Fibroblast of lung (primary cell): ENCODE measurements at places on chromosomes 7 and 10.

DNA sequence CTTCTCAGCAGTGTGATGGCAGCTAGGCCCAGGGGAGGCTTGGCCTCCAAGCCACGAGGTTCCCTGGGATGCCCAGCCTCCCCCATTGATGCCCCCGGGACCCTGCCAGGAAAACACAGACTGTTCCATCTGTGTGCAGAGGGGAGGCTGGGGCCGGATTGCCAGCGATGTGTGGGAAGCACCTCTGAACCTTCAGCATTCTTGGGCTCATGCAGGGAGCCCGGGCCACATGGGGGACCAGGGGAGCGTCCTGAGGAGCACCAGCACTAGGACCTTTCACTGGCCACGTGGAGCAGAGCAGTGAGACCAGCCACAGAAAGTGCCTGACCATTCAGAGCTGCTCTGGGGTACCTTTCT, 2.6 kb downstream of the IMPDH1 start:
- no peaks in the 10 kb centered on the region for H3K27me3 ChIP-seq
- peaks cover 7% of the 10 kb centered on the region for H3K4me1 ChIP-seq
- no peak overlapping the region for H3K27ac ChIP-seq
- H3K36me3 ChIP-seq: peaks cover 2% of the 10 kb centered on the region
- H3K4me3 ChIP-seq: no peak overlapping the region
- no peak for DNase-seq

DNA sequence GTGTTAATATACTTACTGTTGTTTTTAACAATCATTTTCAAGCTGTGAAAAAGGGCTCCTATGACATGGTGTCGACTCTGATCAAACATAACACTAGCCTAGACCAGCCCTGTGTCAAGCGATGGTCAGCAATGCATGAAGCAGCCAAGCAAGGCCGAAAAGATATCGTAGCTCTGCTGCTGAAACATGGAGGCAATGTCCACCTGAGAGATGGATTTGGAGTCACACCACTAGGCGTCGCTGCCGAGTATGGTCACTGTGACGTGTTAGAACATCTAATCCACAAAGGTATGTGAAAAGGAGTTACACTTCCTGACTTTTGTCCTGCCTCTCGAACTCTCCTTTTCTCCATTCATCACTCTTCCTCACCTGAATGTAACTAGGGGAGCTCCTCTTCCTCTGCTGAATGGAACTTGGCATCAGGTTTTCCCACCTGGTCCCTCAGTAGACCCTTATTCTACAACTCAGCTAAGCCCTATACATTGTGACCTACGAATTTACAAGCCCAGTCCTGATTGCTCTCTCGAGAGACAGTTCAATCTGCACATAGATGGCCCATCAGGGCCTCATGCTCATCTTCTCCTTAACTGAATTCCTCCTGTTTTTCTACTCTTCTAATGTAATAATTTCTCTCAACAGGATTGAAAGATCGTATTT, 23.0 kb downstream of the ASB15 start:
- no peaks in the 10 kb centered on the region for H3K27me3 ChIP-seq

- H3K4me1 ChIP-seq: no peaks in the 10 kb centered on the region
- DNase-seq: peak; percentile 91
- no peaks in the 10 kb centered on the region for H3K36me3 ChIP-seq
- H3K4me3 ChIP-seq: no peak overlapping the region
These were observed 133.4 kb upstream of the CSTF2T start for GRCh38 chr10:51832652-51833383.

DNA sequence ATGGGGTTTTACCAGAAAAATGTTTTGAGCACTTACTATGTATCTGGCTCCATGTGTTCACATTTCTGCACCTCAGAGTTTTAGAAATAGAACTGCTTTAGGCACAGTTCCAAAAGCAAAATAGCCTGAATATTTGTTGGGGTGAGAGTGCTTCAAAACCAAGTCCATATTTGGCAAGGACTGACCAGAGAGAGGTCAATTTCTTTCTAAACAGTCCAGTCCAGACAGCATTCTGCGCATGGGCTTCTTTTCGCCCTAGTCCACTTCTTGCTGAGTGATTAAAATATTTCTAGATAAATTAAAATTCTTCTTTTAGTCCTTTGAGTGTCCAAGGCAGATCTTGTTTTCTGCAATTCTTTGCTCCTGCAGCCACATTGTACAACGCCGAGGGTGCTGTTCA, 427.0 kb downstream of the PHTF2 start:
- no peaks in the 10 kb centered on the region for H3K4me1 ChIP-seq
- DNase-seq: peak; percentile 31
- no peaks in the 10 kb centered on the region for H3K36me3 ChIP-seq
- H3K4me3 ChIP-seq: no peak overlapping the region
- H3K27ac ChIP-seq: no peak overlapping the region
- no peaks in the 10 kb centered on the region for H3K27me3 ChIP-seq

DNA sequence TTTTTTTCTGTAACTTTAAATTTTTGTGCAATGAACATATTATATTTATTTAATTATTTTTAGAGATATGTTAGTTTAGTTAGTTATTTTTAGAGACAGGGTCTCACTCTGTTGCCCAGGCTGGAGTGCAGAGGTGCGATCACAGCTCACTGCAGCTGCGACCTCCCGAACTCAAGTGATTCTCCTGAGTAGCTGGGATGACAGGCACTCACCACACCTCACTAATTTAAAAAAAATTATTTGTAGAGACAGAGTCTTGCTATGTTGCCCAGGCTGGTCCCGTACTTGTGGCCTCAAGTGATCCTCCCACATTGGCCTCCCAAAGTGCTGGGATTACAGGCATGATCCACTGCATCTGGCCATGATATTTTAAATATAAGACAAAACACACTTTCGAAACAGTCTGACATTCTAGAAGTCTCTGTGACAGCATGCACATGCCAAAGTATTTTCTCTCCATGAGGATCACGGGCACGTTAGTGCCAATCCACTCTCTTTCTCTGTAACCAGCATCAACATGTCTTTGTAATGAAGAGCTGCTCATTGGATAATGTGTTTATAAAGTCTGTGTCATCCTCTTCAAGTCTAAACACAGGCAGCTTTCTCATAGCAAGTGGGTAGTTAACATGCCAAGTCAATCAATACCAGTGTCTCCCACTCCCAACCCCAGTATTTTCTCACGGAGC, 137.4 kb downstream of the GLI3 start:
- peak overlapping the region; percentile 12 for H3K27ac ChIP-seq
- peaks cover 38% of the 10 kb centered on the region for H3K4me1 ChIP-seq
- no peaks in the 10 kb centered on the region for H3K36me3 ChIP-seq
- H3K4me3 ChIP-seq: no peak overlapping the region
- peak; percentile 54 for DNase-seq
- H3K27me3 ChIP-seq: no peaks in the 10 kb centered on the region

- H3K4me1 ChIP-seq: no peaks in the 10 kb centered on the region
- H3K27ac ChIP-seq: no peak overlapping the region
- no peaks in the 10 kb centered on the region for H3K27me3 ChIP-seq
- H3K36me3 ChIP-seq: no peaks in the 10 kb centered on the region
- no peak overlapping the region for H3K4me3 ChIP-seq
- DNase-seq: no peak
These were observed 54.6 kb downstream of the LHPP start for GRCh38 chr10:124516181-124516580.

GRCh38 chr7:149615690-149616270, 118.2 kb upstream of the ZNF746 start:
- H3K4me3 ChIP-seq: no peak overlapping the region
- DNase-seq: no peak
- H3K4me1 ChIP-seq: no peaks in the 10 kb centered on the region

GRCh38 chr7:35558841-35559240, 136.1 kb downstream of the HERPUD2 start:
- no peak for DNase-seq
- no peak overlapping the region for H3K4me3 ChIP-seq
- H3K27ac ChIP-seq: no peak overlapping the region
- no peaks in the 10 kb centered on the region for H3K4me1 ChIP-seq

GRCh38 chr7:2405601-2406345, 2.4 kb downstream of the CHST12 start:
- no peak for DNase-seq
- H3K36me3 ChIP-seq: no peaks in the 10 kb centered on the region
- no peak overlapping the region for H3K4me3 ChIP-seq

DNA sequence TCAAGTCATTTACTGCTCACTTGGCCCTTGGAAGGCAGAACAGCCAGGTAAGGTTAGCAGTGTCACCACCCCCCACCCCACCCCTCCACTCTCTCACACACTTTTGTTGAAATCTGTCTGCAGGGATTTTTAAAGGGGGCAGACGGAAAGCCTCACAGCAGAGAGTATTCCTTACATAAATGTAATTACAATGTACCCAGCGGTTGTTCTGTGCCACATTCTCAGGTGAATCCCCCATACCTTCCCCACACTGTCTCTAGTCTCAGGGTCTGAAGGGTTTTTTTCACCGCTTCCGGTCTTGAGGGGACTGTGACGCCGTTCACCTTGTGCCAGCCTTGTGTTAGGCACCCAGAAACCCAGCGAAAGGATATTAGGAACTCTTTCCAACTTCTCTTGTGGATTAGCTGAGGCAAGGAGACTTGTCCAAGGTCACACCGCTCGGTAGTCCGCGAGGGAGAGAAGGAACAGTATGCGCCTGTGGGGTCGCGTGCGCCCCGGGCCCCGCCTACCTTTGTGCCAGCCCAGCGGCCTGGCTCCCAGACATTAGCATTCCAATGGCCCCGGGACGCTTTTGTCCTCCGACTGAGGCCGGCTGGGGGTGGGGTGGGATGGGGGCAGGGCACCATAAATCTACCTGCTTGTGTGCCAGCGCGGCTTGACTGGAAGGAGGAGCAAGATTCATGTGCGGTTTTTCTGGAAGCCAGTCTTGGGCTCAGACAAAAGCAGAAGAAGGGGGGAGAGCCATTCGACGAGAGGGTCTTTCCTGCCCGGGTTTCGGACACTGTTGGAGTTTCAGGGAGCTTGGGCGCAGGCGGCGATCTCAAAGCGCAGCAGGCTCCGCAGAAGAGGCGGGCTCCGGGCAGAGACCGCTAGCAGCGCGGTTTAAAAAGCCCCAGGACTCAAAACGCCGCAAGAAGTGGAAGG, 4.5 kb downstream of the NEUROG3 start:
- H3K27ac ChIP-seq: no peak overlapping the region
- no peaks in the 10 kb centered on the region for H3K4me1 ChIP-seq
- peaks cover 51% of the 10 kb centered on the region for H3K27me3 ChIP-seq
- H3K36me3 ChIP-seq: no peaks in the 10 kb centered on the region
